ENCODE measurements at places on chromosomes 16 and 17. TPM values are rescaled to one million over a fixed set of nuclear protein-coding genes. Genes with fewer than 3 reads are reported as not detected.

KRTAP2-2 gene
- total RNA-seq: not detected

STX1B gene
- 3.1 TPM for total RNA-seq

FBXW10 gene
- total RNA-seq: not detected

DNA sequence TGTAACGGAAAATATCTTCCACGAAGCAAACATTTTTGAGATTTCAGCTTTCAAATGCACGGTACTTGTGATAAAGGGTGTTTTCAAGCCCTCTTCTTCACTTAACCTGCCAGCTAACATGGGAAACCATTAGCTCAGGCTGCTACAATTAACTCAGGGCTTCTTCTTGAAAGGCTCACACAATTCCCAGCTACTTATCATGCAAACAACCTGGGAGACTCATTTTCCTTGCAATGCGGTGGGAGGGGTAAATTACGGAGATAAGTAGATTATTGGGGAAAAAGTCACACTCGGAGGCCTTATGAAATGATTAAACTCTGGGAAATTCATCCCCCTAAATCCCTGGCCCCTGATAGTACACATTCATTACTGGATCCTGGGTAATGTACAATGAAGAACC is 266.4 kb downstream of the STX8 start:
- no peak for DNase-seq
- peaks cover 2% of the 10 kb centered on the region for H3K36me3 ChIP-seq

DNA sequence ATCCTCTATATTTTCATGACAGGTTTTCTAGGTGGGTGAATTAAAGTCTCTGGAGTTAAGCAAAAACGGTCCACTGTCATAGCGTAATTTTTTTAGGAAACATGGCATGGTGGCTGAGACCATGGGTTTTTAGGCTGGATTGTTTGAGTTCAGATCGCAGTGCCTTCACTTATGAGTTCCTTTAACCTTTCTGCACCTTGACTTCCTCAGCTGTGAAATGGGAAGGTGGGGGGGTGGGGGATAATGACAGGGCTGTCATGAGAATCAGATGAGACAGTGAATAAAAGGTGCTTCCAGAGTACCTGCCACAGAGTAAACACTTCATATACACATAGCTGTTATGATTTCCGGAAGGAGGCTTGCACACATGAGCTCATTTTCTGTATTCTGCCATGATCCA is 11.8 kb downstream of the PRCD start:
- DNase-seq: no peak
- no peaks in the 10 kb centered on the region for H3K36me3 ChIP-seq
- peaks cover 11% of the 10 kb centered on the region for H3K4me1 ChIP-seq
- H3K27me3 ChIP-seq: no peaks in the 10 kb centered on the region

GRCh38 chr17:44279666-44280391 is 11.9 kb upstream of the SLC4A1 start:
- H3K36me3 ChIP-seq: no peaks in the 10 kb centered on the region
- no peaks in the 10 kb centered on the region for H3K27me3 ChIP-seq
- no peak for DNase-seq
- H3K27ac ChIP-seq: no peak overlapping the region

Data from CD4-positive, alpha-beta T cell (primary cell).